ENCODE measurements at places on chromosomes 3 and 15.
A peak's percentile ranks its signal among the peaks of the same experiment; 100 is the strongest.

GRCh38 chr3:42572278-42572677 lies 9.5 kb downstream of the SEC22C start:
- DNase-seq: peak; percentile 85

- no peak for DNase-seq
Observed at GRCh38 chr3:40680685-40681657, 156.2 kb downstream of the ZNF621 start.

GRCh38 chr3:77682162-77682561 lies 642.3 kb downstream of the ROBO2 start:
- no peak for DNase-seq

- no peak for DNase-seq
Observed at GRCh38 chr15:64847448-64847847, 5.7 kb downstream of the PLEKHO2 start.

GRCh38 chr3:126524429-126524988 lies 554 bp downstream of the CHST13 start:
- no peak for DNase-seq

DNA sequence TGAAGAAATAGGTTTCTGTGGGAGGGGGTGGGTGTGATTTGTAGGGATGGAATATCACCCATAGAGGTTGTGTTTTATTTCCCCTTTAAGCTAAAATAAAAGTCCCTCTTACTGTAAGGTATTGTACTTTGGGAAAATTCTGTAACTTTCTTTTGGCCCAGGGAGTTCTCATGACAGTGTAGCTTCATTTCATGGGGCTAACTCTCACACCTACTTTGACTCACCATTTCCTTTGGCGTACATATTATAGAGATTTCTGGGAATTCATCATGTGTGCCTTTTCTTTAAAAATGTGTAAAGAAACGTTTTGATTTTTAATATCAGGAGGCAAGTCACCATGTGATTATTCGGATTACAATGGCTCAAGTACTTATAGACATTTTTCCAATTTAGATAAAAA lies 477.7 kb upstream of the CFAP20DC start:
- no peak for DNase-seq

DNA sequence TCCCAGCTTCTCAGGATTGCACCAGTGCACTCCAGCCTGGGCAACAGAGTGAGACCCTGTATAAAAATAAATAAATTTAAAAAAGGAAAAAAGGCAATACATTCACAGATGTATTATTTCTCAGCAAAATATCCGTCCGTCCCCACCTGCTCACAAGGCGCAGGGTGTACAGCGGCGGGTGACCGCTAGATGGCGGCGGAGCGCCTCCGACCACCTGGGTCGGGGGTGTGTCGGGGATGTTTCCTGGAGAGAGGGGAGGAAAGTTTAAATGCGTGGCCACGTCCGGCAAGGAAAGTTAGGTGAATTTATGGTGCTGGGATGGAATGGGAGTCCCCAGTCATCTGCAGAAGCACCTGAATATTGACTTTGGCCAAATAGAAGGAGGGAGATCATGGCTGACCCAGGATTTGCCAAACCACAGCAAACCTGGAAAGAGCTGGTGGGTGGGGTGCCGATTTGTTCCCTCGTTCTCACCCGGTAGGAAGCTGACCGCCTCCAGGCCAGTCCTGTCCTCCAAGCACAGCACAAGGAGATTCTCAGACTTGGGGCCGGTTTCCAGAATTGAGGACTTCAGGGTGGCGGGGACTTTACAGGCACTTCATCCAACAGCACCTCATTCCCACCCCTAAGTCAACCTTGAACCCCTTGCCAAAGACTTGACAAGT lies 88.3 kb downstream of the TMEM266 start:
- peak; percentile 77 for DNase-seq

- DNase-seq: no peak
Observed at GRCh38 chr15:88652456-88653199, 13.8 kb downstream of the ISG20 start.

DNA sequence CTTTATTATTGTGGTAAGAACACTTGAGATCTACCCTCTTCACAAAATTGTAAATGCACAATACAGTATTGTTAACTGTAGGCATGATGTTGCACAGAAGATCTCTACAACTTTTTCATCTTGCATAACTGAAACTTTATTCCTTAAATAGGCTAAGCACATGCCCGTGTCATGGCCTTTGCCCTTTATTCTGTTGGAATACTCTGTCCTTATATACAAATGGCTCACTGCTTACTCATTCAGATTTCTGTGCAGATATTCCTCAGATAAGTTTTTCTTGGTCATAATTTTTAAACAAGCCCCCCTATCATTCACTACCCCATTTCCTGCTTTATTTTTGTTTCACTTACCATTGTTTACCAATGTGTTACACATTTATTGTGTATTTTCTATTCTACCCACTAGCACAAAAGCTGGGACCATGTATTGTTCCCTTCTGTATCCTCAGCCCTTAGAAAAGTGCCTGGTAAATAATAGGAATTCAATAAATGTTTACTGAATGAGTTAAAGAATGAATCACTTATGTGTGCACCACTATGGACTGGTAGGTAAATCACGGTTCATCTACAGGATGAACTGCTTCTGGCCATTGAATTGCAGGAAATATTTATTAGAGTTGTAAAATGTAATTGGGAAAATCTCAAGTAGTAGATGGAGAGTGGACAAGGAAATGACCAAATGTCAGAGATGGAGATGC lies 151.0 kb downstream of the CPNE4 start:
- DNase-seq: no peak

GRCh38 chr3:133289322-133289721 lies 110.5 kb upstream of the BFSP2 start:
- no peak for DNase-seq

- DNase-seq: no peak
Observed at GRCh38 chr3:186821429-186822387, 15.4 kb upstream of the RFC4 start.

- DNase-seq: no peak
Observed at GRCh38 chr3:114052216-114052615, 4.1 kb downstream of the CCDC191 start.

GRCh38 chr3:12187448-12188327 lies 29.0 kb upstream of the TIMP4 start:
- no peak for DNase-seq

GRCh38 chr3:149120051-149120972 lies 9.1 kb upstream of the HPS3 start:
- DNase-seq: peak; percentile 18

DNA sequence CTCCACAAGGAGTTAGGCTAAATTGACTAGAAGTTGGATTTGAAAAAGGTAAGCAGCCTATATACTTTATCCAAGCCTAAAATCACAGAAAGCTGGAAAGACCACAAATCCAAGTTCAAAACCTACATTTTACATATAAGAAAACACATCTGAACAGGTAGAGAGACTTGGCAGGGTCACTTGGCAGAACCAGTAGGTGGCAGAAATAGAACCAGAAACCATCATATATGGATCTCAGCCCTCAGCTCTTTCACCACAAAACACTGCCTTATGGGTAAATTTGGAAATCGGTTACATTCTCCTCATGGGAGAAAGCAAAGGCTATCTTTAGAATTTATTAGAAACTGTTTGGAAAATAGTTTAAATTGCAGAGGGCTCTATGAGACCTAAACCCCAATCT lies 44.2 kb downstream of the MKRN2 start:
- no peak for DNase-seq

DNA sequence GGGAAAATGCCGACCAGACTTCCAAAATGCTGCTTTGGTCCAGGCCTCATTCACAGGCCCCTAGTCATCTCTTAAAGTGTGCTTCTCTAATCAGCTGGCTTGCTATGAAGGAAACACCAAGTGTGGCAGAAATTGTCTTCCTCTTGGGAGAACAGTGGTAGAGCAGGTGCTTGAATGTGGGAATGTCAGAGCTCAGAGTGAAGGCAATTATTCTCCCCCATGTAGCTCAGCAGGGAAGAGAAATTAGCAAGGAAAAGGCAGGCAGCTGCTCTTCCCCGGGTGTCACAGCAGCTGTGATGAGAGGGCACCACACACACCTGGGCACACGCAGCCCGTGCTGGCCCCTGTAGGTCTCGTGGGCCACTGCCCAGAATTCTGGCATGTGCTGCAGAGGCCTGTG lies 358.5 kb downstream of the WDR72 start:
- no peak for DNase-seq
